Stimulated activated CD4-positive, alpha-beta T cell treated with anti-CD3 and anti-CD28 coated beads, Interleukin-4, amount 100 ng/mL, for 4 hours (primary cell): ENCODE measurements at places on chromosomes 5 and 9.

DNA sequence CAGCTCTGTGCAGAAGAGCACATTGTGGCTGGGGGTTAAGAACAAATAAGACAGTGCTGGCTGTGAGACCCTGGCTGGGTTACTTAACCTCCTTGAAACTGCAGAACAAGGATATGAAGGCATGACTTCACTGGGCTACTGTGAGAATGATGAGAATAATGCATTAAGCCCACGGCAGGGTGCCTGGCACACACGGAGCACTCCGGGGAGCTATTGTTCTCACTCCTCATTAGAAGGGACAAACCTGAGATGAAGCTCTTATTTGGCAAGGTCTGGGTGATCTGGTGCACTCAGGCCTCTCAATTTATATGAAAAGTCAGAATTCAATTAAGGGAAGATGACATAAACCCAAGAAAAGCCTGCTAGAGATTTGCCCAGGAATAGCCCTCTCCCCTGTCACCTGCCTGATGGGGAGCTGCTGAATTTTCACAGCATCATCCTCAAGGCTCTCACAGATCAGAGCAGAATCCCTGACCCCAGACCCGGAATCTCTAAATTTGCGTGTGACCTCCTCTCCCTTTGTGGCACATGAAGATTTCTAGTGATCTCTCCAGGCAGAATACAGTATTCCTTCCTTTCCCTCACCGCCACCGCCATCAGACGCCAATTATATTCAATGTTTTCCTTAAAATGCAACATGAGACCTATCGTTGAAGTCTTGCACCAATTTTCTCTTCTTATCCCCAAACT lies 102.1 kb downstream of the COL23A1 start:
- no peak for DNase-seq

- no peak for DNase-seq
Observed at GRCh38 chr5:168417731-168418429, 68.4 kb upstream of the RARS1 start.

DNA sequence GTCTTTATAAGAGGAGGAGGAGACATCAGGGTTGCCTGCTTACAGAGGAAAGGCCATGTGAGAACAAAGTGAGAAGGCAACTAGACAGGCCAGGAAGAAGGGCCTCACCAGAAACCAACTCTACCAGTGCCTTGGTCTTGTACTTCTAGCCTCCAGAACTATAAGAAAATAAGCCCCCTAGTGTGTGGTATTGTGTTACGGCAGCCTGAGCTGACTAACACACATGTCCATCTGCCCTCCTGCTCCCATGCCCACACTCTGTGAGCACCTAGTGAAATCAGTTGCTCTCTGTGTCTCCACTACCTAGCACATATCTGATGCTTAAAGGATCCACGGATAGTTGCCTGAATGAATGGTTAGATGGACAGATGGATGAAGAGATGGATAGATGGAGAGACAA lies 6.9 kb downstream of the AK3 start:
- DNase-seq, result no peak

DNA sequence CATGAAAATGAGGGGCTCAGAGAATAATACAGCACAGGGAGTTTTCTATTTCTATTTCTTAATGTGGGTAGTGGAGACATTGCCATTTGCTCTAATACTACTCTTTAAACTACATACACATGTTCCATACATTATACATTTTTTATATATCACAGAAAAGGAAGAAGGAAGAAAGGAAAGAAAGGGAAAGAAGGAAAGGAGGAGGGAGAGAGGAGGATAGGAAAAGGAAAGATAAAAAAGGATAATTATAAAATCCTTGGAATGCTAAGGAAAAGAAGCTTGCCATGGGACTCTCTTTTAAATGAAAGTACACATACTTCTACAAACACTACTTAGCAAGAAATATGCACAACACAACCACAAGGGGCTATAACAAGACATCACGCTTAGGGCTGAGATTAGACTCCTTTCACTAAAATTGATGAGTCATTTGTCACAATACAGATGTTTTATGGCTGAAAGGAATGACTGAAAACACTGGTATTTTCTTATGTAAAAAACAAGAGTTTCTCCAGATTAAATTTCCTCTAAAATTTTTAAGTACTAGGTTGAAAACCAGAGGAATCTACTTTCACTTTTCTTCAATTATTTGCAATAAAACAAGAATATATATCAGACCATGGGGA lies 219.8 kb downstream of the ARL15 start:
- no peak for DNase-seq

- DNase-seq, result no peak
Observed at GRCh38 chr5:79774171-79774854, 84.7 kb downstream of the CMYA5 start.
